SK-MEL-5 (cell line): ENCODE measurements at places on chromosomes 6 and 20. TPM values are rescaled to one million over a fixed set of nuclear protein-coding genes. Genes with fewer than 3 reads are reported as not detected.

Gene REM1
- not detected in 2 replicates for total RNA-seq

DNA sequence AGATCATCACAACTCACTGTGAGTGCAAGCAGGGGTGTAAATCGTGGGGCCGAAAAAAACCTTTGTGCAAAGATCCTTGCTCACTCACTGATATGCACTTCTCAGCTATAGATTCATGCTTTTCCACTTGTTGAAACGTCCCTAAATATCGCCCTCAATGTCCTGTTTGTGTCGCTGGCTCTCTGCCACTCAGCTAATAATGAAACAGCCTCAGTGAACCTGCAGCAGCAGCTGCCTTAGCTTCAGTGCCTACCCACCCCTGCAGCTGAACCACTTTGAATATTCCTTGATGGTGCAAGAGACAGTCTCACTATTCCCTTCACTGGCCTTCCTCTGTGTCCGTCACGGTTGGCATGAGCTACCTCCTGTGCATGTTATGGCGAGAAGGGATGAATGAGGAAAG is 128.9 kb upstream of the NAA20 start:
- no peak for DNase-seq

Gene KCNQ5
- 13.9 and 24.1 TPM in 2 replicates for total RNA-seq

DNA sequence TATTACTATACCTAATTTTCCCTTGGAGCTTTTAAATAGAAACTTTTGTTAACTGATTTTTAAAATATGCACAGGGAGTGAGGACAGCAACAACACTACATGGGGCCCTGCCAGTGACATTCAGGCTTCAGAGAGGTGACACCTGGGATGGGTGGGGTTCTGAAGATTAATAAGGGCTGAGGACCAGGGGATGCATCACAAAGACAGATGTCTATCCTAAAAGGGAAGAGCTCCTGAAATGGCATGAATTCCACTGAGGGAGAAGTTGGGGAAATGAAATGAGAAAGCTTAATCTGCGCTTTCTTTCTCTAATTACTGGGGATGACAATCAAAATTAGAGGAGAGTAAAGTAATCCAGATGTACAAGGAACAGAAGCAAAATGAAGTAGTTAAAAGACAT is 162.8 kb downstream of the BTBD9 start:
- DNase-seq, result no peak

Gene CRIP3
- not detected in 2 replicates for total RNA-seq
